Stimulated activated CD8-positive, alpha-beta memory T cell treated with anti-CD3 and anti-CD28 coated beads, Interleukin-2, amount 100 ng/mL, for 1 hour (primary cell): ENCODE measurements at places on chromosomes 12 and 14.

- DNase-seq: no peak
Measured at GRCh38 chr12:65668981-65669695, 155.1 kb upstream of the HMGA2 start.

DNA sequence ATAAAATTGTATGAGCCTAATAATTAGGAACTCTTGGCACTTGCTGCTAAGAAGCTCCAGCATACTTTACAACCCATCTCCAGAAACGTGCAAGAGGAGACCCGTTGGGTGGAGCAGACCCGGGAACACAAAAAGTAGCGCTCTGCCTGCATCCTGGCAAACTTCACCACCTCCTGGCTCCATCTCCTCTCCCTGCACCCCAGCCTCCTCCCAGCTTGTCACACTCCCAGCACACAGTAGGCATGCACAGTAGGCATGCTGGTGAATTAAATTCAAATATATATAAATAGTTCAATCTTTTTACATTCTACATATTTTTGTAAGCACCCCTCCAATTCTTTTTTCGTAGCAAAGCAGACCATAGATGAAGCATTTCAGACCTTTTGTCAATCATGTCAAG is 1.2 kb downstream of the VSIG10 start:
- no peak for DNase-seq

- no peak for DNase-seq
Measured at GRCh38 chr14:51454351-51454750, 197.4 kb upstream of the FRMD6 start.

- no peak for DNase-seq
Measured at GRCh38 chr14:91338379-91338778, 79.2 kb downstream of the CCDC88C start.

DNA sequence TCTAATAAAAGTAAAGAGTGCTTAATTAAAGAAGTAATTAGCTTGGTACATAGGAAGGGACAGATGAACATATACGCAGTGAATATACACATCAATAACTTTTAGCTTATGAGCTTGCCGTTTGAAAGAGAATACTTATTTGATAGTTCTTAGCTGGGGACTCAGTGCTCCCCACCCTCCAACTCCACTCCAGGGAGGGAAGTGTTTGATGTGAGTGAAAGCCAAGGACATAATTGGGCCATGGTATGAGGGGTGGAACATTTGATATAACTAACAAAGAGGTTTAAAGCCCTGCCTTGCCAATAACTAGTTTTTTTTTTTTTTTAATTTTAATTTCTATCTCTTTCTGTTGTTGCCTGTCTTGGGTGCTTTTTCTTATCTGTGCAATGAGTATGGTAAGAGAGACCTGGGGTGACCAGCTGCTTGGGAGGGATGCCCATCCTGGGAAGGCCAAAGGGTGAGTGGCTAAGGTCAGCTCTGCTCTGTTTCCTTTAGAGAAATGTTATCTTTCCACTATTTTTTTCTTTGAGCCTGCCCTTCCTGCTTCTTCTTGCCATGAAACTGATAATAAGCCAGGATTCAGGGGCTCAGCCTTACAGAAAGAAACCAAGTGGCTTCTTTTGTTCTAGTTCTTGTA is 132.8 kb upstream of the CPSF6 start:
- no peak for DNase-seq

- DNase-seq: no peak
Measured at GRCh38 chr12:3250576-3250975, 173.4 kb downstream of the TSPAN9 start.

DNA sequence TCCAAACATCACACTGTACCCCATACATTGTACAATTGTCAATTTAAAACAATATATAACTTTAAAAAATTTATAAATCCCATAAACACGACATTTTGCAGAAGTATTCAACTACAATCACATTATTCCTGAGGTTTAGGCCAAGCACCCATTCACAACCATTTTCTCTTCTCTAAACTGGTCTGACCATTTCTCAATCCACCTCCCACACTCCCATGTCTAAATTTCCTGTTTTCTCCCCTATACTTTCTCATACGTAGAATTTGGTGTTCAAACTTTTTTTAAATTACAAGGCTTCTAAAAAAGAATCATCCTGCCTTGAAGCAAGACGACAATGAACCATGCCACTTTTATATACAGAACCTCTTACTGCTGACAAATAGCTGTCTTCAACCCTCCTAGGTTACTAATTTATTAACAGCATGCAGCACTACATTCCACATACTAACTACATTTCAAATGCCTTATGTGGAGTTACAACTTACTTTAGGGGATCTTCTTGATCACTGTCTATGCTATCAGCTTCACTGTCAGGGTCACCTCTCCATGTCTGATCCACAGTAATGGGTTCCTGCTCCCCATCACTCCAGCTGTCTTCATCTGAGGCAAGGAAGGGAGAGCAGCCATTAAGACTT is 3.4 kb downstream of the KANSL2 start:
- no peak for DNase-seq

- no peak for DNase-seq
Measured at GRCh38 chr14:101191101-101191720, 287.7 kb upstream of the RTL1 start.

- no peak for DNase-seq
Measured at GRCh38 chr14:105085766-105086165, 20.5 kb upstream of the GPR132 start.

- no peak for DNase-seq
Measured at GRCh38 chr12:97313471-97314190, 149.0 kb upstream of the RMST start.

DNA sequence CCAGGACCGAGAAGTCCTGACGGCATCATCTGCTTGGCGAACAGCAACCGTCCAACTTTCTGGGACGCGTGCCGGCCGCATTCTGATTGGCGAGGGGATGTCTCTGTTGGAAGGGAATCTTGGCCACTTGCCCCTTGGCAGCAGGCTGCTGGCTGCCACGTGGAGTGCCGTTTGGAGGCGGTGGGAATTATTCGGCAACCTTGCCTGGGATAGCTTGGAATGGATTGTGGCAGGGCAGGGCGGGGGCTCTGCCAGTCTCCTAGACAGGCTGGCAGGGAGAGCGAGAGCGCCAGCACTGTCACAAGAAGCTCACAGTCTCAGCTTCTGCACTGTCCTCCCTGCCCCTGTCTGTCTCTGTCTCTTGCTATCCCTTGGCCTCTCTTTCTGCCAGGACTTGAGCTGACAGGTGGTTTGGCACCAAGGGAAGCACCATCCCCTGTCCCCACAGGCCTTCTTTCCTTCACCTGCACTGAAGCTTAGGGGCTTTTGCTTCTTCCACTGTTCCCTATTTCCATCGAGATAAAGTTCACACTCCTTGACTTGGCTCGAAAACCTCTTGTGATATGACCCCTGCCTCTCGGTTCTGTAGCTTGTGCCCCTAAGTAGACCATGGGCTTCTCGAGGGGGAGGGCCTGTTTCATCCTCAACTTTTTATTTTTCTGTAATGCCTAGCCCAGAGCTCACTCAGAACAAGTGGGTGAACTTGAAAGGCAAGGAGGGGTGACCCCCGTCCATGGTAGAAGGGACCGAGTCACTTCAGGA is 201.9 kb downstream of the PHETA1 start:
- DNase-seq: no peak

GRCh38 chr14:68548194-68549076 is 244.4 kb downstream of the ZFP36L1 start:
- DNase-seq: no peak

- no peak for DNase-seq
Measured at GRCh38 chr12:108035372-108035771, 93.7 kb upstream of the WSCD2 start.

DNA sequence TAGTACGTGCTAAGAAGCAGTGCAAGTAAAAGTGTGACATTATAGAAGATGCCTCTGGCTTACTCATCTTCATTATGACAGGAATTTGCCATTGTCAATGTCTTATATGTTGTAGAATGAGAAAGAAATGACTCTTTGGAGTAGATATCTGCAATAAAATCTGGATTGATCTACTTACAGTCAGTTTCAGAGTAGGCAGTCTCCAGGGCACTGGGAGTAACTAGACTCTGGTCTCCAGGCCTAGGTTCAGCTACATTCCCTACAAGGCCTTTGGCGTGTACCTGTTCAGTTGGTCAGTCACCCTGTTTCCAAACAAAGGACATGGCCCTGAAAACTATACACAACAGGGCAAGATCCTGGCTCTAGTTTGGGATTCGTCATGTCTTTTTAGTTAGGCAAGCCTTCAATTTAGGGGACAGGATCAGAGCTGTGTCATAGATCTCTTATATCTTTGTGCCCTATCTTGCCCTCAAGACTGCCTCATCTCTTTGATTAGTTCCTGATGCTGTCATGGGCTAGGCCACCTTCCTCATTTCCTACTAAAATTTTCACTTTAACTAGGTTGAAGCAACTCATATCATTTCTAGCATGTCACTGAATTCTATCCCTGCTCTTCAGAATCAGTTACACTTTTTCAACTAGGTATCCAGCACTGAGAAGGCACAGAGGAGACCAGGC is 410.0 kb downstream of the RAD51B start:
- DNase-seq: no peak

DNA sequence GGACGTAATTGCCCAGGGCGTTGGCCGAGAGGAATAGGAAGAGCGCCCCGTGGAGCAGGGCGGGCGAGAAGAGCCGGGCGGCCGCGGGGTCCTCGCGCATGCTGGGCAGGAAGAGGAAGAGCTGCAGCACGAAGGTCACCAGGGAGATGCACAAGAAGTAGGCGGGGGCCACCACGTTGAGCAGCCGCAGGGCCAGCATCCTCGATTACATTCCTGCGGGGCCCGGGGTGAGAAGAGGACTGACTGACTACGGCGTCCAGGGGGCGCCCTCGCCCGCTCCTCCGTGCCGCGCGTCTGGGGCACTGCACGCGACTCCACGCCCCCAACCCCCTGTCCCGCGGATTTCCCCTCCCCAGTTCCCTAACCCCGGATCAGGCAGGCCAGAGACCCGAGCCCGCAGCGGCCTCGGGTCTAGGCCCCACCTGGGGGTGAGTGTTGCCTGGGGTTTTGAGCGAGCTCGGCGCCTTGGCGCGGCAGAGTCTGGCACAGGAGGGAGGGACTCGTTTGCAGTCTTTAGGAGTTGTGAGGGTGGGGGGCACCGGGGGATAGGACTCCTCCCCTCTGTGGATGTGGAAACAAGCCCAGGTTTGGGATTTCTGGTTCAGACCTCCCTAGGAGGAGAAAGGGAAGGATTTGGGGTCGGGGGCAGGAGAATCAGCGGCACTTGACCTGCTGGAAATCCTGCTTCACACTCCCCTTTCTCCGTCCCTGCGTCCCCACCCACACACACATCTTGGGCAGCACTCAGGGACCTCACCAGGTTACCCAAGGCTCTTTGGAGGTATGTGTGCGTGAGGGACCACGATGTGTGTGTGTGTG is 1.8 kb downstream of the ZDHHC22 start:
- DNase-seq: no peak

DNA sequence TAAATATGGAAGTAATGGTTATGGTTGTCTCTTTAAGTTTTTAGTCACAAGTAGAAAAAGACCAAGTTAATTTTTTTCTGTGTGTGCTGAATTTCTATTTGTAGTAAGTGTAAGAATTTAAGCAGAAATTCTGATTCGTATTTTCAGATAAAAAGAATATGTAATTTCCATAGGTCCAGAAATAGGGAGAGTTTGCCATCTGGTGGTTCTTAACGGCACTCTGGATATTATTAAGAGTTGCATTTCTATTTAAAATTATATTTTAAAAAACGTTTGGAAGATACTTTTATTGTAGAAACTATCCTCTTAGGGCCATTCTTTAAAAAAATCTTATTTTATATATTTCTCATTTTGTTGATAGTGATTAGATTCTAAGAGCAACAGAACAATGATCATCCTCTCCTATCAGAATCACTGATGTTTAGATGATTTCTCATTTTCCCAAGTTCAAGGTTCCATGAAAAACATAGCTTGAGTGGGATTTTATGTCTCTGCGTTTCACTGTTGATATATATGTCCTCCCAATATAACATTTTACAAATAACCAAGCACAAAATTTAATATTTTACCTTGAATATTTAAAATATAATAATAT is 88.3 kb downstream of the LRRK2 start:
- no peak for DNase-seq
